Activated CD4-positive, alpha-beta T cell treated with anti-CD3 and anti-CD28 coated beads for 36 hours (primary cell): ENCODE measurements at places on chromosomes 5 and 9.
A peak's percentile ranks its signal among the peaks of the same experiment; 100 is the strongest.

- DNase-seq = no peak
Measured at GRCh38 chr9:1554081-1555035, 460.8 kb upstream of the SMARCA2 start.

- peak; percentile 8 for DNase-seq
Measured at GRCh38 chr9:120917929-120918762, 8.4 kb downstream of the TRAF1 start.

DNA sequence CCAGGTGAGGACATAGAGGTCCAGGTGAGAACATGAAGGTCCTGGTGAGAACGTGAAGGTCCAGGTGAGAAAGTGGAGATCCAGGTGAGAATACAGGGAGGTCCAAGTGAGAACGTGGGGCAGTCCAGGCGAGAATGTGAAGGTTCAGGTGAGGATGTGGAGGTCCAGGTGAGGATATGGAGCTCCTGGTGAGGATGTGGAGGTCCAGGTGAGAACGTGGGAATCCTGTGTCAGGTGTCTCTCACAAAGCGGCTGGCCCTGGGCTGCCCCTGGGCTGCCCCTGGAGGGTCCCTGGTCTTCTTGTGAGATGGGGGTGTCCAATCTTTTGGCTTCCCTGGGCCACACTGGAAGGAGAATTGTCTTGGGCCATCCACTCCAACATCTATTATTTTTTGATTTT, 133.4 kb downstream of the MRPL36 start:
- DNase-seq = no peak

GRCh38 chr9:117120061-117120460, 294.8 kb downstream of the ASTN2 start:
- no peak for DNase-seq

DNA sequence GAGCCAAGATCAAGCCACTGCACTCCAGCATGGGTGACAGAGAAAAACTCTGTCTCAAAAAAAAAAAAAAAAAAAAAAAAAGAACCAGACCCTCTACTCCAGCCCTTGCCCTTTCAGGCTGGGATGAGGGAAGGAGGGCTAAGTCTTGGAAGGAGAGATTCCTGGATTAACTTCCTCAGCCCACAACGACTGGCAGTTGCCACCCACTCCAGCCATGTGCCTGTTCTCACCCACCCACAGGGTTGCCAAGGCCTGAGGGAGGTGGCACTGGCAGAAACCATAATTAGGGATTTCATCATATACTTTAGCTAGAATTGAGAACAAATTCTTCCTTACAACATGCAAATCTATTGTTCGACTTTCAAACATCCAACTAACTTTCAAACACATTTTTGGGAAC, 87.8 kb upstream of the SLC30A5 start:
- DNase-seq = no peak

- peak; percentile 53 for DNase-seq
Measured at GRCh38 chr5:137344723-137345322, 154.3 kb downstream of the SPOCK1 start.

- no peak for DNase-seq
Measured at GRCh38 chr5:143454936-143455516, 51.5 kb upstream of the NR3C1 start.

DNA sequence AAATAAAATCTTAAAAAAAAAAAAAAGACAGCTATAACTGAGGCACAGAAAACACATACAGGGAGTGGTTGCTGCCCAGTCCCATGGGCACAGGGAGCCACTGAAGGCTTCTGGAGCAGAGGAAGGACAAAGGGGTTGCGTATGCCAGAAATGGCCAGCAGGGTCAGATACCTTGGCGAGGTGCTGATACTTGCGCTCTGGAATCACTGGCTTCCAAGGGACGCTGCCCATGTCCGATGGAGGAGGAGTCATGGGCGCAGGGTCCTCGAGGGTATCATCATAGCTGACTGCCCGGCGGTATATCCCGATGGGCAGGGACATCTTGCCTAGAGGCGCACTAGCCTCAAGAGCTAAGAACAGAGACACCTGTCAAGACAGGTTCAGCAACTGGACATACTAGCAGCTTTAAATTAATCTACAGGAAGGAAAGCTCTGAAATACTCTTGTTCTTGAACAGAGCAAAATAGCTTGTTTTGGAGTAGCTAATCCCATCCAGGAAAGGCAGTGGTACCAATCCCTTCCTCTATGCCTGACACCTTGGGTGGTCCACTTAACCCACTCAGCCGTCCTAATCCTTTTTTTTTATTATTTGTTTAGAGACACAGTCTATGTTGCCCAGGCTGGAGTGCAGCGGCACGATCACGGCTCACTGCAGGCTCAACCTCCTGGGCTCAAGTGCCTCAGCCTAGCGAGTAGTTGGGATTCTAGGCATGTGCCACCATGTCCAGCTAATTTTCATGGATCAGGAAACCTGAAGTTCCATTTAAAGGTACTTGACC, 6.0 kb downstream of the KIAA1191 start:
- DNase-seq = no peak

DNA sequence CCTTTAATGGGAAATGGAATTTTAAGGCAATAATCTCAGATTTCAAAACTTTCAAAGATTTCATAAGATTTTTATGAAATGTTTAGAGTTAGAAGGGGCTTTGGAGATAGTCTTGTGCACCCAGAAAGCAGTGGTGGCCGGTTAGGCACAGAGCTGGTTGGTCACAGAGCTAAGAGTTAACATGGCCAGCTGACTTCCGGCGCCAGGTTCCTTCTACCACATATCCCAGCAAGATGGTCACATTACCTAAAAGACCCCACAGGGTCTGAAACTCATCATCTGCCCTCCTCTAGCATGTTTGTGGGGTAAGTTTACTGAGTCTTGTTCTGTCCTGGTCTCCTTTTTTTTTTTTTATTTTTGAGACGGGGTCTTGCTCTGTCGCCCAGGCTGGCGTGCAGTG, 19.3 kb downstream of the QRFP start:
- DNase-seq = no peak

GRCh38 chr9:21591221-21592062, 109.3 kb upstream of the IFNE start:
- DNase-seq = peak; percentile 81

GRCh38 chr9:132288361-132288760, 66.4 kb downstream of the SETX start:
- DNase-seq = no peak

DNA sequence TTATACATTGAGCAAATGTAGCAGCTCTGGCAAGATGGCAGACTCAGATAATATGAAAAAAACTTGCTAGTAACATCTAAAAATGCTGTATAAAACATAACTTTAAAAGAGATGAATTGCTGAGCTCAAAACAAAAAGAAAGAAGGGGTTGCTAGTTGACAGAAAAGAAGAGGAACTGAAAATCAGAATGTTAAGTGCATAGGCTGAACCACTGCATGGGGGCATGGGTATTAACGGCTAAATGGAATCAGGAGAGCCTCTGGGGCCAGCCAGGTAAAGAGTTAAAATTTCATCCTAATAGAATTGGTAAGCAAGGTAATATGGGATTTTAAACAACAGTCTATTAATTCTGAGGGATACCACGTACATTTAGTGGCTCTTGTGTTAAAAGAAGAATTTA, 146.8 kb downstream of the SMC2 start:
- no peak for DNase-seq

GRCh38 chr9:69170231-69170630, 3.8 kb upstream of the TJP2 start:
- no peak for DNase-seq

DNA sequence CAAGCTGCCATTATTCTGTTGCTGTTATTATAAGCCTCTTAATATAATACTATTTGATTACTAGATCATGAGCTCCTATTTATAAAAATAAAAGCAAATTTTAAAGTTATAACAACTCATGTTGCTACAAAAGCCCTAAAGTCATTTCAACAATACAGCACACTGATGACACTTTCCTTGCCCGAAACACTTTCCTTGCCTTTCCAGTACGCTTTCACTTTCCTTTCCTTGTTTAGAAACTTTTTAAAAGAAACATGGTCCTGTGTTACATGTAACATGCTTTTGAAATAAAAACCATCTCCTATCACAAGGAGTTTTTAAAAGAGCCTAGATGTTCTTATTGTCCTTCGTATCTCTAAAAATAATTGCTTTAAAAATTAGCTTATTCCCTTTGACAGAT, 688.4 kb downstream of the PTPRD start:
- no peak for DNase-seq

- no peak for DNase-seq
Measured at GRCh38 chr5:157029457-157029856, 29.5 kb downstream of the HAVCR1 start.

DNA sequence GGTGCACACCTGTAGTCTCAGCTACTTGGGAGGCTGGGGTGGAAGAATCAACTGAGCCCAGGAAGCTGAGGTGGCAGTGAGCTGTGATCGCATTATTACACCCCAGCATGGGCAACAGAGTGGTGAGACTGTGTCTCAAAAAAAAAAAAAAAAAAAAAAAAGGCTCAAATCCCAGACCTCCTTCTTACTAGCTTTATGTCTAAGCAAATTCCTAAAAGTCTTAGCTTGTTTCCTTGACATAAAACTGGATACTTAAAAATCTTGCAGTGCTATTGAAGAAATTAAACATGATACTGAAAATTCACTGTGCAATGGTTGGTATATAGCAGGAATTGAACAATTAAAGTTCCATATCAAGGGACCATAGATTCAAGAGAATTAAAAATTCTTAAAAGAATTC, 45.0 kb downstream of the PCDHGC5 start:
- DNase-seq = no peak

DNA sequence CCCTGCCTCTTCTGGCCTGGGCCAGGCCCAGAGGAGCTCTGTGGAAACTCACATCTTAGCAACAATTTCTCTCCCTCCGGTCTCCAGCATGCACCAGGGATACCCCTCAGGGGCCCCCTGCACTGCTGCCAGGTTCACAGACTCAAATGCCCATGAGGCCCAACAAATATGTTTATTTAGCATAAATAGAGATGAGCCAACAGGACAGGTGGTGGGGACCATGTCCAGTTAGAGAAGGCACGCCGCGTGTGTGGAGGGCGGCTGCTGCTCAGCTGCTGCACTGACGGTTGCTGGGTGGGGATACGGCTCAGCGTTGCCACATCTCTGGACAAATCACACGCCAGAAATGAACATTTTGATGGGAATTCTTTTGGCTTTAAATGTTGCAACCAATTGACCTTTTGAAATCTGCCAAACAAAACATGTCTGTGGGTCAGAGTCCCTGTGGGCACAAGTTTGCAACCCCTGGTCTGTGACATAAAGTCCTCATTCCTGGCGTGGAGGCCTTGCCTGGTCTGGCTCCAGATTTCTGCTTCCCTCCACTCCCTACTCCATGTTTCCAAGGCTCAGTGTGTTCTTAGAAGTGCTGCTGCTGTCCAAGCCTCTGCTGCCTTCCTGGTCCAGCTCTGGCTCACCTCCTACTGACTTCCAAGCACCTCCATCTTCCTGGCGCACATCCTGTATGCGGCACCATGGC, 88.9 kb downstream of the AMBP start:
- DNase-seq = no peak

DNA sequence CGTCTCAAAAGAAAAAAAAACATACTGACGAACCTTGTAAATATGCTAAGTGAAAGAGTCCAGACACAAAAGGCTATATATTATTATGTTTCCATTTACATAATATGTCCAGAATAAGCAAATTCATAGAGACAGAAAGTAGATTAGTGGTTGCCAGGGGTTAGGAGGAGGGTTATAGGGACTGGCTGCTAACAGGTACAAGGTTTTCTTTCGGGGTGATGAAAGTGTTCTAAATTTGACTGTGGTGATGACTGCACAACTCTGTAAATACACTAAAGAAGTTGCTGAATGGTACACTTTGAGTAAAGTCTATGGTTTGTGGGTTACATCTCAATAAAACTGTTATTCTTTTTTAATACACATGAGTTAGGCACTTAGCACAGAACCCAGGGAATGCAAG, 98.8 kb downstream of the MYO10 start:
- DNase-seq = no peak

- no peak for DNase-seq
Measured at GRCh38 chr5:132887283-132887682, 13.8 kb downstream of the LEAP2 start.

- DNase-seq = no peak
Measured at GRCh38 chr9:616694-617093, 224.8 kb upstream of the DMRT1 start.

- DNase-seq = no peak
Measured at GRCh38 chr5:151734064-151734408, 24.4 kb downstream of the ATOX1 start.

DNA sequence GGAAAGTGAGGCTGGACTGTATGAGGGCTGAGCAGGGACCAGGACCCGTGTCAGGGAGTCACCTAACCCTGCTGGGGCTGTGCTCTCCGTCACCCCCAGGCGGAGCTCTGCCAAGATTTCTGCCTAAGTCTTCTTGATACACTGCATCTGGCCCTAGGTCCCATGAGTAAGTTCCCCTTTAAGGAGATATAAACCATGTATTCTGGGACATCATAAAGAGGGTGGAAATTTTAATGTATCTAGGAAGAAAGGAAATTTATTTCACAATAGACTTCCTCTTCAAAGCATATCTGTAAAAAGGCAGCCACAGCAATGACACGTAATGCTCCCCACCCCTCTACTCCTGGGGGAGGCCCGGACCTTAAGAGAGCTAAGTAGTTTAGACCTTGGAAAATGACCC, 183.4 kb downstream of the FBXL7 start:
- no peak for DNase-seq

GRCh38 chr9:134320868-134321471, 5.3 kb upstream of the RXRA start:
- no peak for DNase-seq

- DNase-seq = peak; percentile 11
Measured at GRCh38 chr5:76811214-76811613, 7.6 kb upstream of the F2RL1 start.

- DNase-seq = peak; percentile 62
Measured at GRCh38 chr9:116494815-116495634, 192.1 kb upstream of the TRIM32 start.

DNA sequence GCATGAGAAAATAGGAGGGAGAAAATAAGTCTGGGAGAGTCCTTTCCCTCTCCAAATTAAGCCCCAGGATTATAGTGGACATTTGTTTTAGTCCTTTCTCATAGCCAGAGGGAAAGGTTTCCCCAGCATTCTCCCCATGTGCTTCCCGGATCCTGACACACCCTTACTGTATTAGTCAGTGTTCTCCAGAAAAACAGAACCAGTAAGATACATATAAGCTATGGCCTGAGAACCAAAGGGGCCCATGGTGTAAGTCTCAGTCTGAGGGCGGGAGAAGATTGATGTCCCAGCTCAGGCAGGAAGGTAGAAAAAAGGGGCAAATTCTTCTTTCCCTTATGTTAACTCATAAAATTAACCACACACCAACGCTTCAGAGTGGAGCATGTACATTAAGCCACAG, 25.6 kb upstream of the SPATA31D4 start:
- DNase-seq = no peak
